NCI-H510A (cell line): ENCODE measurements at places on chromosomes 12 and 14.

DNA sequence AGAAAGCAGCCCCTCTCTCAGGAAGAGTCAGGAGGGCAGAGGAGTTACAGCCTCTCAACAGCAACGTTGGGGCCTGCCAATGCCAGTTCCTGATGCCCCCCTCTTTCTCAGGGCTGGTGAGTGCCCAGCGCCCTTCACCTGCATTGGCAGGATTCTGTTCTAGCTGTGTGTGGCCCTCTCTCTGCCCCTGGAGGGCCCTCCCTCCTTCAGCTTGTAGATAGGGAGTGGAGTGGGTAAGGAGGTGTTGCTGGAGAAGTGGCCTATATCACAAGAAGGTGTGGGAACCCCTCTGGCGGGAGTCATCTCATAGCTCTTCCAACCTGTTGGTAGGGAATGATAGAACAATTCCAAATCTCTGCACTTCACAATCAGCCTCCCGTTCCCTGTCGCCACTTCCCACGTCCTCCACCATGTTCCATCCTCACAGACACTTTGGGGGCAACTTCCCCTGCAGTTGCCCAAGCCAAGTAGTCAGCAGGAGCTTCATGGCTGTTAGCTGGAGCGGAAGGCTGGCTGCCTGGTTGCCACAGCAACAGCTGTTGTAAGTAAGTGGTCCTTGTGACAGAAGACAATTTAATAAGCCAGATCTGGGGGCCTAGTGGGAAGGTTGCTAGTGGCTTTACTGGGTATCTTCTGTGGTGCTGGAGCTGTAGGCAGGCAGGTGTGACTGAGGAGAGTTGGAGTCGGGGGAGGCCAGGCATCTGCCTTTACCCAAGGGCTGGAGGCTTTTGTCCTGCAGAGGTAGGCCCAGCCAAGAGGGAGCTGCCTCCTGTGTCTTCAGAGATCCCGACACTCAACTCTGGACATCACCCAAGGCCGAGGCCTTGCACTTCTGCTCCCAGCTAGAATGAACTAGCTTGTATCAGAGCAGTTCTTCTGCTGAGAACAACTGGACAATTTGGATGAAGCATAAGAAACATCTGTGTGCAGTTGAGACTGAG, 38.4 kb downstream of the GALNT16 start:
- DNase-seq, result no peak

DNA sequence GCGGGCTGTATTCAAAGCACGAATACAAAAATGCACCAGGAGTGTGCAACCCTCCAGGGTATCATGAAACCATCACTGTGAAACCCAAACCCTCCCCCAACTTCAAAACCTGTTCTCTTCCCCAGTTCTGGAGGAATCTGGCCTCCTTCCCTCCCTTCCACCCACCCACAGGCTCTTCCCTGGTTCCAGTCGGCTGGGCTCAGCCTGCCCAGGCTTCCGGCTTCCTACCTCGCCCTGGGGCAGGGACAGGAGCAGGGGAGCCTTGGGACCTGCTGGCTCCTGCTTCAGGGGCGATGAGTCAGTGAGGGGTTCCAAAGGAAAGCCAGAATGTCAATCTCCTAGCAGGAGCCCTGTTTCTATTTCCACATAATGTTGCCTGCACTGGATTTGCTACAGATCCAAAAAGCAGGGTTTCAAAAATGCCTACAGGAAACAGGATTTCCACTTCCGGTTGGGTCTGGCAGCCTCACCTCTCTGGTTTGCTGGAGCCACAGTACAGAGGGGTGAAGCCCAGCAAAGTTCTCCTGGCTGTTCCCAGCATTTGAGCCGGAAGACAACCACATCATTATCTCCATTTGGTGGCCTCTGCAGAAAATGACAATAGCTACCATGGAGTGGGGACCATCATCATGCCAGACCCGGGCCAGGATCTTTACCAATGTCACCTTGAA, 278.3 kb downstream of the DPF3 start:
- no peak for DNase-seq

GRCh38 chr14:33560718-33561431, 390.0 kb downstream of the EGLN3 start:
- DNase-seq, result no peak

GRCh38 chr12:11731455-11731854, 82.0 kb downstream of the ETV6 start:
- no peak for DNase-seq

- no peak for DNase-seq
These were observed 157.3 kb downstream of the AEBP2 start for GRCh38 chr12:19596434-19597166.

DNA sequence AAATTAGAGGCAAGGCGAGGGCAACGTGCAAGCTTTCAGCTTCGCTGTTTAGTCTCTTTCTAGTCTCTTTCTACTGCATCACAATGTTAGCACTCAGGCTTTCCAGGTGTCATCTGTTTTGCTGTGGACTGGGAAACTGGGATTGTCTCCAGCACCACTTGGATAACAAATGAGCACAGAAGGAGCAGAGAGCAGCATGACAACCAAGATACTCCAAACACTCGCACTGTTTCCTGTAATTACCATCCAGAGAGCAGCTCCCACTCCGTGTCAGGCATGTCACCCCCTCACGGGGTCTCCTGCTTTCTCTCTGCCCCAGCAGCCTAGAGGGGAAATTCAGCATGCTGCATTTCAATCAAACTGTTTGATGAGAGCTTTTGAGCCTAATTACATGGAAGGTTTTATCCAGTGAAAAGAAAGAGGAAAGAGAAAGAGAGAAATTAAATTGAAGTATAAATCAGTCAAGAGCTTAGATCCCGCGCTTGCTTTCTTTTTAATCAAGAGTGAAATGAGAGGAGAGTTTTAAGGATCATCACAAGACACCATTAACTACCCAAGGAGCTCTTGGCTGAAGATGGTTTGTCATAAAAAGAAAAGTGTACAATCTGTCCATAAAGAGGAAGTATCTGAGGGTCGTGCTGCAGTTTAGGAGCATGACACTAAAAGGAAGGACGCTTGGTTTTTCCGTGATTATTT, 917.7 kb downstream of the DIO2 start:
- DNase-seq, result no peak

GRCh38 chr14:58972233-58973017, 216.0 kb upstream of the DAAM1 start:
- no peak for DNase-seq

DNA sequence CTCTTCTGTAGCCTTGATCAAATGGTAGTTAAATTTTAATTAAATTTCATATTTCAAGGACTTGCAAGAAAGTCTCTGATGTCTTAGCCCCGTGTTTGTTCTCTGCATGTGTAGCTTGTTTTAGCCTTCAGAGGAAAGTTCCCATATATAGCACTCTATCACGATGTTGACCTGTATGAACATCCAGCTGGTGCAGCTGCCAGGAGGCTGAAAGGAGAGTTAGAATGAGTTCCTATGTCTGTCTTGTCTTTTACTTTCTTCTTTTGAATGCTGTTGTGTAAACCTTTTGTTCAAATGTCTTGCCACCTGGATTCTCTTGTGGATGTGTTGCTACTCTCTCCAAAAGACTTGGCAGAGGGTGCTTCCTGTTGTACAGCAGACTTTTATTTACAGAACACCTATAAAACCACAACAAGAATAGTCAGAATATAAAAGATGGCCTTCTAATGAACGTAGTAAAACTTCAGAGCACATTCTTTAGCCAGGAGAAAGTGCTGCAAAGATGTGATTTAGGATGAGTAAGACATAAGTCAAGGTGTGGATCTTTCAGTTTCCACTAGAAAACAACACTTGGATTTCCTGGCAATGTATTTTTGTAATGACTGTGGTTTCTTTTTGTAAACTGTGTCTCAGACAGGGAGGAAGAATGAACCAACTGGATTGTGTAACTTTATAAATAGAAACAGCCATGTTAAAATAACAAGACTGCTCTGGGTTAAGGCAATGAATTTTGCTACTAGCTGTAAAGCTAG, 17.2 kb downstream of the NAV3 start:
- DNase-seq, result no peak

DNA sequence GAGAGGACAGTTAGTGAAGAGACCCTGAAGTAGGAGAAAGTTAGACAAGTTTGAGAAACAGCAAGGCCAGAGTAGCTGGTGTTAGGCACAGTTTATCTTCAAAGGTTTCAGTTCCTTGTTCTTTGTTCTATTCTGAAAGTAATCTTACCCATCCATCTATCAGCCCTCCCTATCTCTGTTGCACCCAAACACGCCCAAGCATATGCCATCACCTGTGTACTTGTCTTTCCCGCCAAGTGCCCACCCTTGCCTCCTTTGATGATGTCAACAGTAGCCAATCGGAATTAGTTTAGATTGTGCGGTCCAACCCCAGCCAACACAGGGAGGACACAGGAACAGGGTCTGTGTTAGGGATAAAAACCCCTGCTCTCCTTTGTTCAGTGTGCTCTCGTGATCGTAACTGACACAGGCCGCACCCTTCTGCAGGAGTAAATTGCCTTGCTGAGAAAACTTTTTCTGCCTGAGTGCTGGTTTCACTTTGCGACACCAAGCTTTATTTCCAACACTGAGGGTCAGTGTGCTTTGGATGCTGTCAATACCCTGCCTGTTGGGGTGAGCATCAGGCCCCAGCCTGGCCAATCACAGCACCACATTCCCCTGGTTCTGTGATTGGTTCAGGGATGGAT, 4.7 kb upstream of the TMEM229B start:
- no peak for DNase-seq

DNA sequence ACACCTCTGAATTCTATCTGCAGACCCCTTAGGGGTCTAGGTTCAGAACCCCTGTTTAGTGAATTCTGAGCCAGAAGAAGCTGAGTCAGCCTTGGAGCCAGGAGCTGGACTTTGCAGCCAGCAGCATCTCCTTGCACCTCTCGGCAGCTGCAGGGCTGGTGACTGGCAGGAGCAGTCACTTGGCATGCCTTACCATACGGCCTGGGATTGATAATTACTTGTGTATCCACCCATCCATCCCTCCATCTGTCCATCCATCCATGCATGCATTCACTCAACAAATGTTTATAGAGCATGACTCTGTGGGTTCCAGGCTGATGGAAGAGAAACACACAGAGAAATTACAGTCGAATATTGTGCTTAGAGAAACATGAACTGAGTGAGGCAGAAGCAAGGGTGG, 67.5 kb upstream of the PRIMA1 start:
- DNase-seq, result no peak

GRCh38 chr14:72177251-72177650, 245.0 kb downstream of the RGS6 start:
- DNase-seq, result no peak

GRCh38 chr12:101876322-101876860, 989 bp upstream of the DRAM1 start:
- no peak for DNase-seq

DNA sequence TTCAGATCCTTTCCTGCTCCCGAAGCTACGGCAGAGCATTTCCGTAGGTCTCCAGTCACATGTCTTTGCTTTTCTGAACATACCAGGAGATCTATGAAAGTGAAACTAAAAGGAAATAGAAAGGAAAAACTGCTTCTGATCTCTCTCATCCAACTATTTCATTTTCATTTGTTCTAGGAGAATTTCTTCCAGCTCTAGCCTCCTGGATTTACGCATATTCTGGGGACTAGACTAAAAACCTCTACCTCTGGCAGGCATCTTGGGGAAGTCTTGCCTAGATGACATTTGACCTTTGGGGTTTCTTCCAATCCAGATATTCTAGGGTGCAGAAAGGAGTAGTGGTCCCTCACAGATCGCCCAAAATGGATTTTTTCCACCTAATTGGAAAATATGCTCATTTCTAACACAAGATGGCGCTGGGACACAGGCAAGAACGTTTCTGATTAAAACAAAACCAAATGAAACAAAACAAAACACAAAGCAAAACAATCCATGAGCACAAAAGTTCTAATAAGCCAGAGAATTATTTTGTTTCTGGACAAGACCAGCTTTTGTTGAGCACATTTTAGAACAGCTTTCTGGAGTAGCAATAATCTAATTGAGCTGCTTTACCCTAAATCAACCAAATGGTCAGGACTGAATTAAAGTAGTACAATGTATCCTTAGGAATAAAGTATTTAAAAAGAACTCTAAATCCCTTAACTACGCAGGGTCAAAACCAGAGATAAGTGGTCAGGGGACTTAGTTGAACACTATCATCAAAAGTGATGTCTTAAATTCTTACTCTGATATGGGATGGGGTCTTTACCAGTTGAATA, 12.3 kb upstream of the PARP11 start:
- DNase-seq, result no peak

- DNase-seq, result no peak
These were observed 89.7 kb upstream of the PARP11 start for GRCh38 chr12:3962631-3963483.

GRCh38 chr14:23936084-23936829, 17.3 kb upstream of the DHRS4 start:
- no peak for DNase-seq

DNA sequence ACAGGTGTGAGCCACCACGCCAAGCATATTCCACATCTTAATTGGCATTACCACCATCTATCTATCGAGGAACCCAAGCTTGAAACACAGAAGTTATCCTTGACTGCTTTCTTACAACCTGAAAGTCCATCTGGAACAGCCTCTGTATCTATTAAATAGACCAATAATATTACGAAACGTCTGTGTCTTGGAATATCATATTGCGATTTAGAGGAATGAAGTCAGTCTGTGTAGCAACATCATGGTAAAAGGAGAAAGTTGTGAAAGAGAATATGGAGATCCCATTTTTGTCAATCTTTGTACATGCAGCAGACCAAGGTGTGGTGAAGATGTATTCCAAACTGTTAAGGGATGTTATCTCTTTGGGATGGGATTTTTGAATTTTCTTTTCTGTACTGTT, 25.8 kb upstream of the MAX start:
- DNase-seq, result no peak

DNA sequence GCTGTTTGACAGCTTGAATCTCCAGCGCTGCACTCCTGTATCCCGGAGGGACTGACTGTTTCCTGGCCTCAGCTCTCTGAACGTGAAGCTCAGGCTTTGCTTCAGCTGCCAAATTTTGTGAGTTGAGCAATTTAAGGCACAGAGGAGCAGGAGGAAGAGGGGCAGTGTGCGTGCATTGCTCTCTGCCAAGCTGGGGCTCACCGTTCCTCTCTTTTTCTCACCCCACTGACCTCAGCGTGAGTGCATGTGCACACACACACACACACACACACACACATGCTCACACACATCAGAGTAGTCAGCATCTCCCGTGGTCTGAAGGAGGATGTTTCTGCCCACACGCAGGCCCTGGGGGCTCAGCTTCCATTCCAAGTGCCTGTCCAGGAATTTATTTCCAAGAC, 27.8 kb upstream of the BDKRB2 start:
- no peak for DNase-seq
